ENCODE measurements at places on chromosomes 1 and 21.

DNA sequence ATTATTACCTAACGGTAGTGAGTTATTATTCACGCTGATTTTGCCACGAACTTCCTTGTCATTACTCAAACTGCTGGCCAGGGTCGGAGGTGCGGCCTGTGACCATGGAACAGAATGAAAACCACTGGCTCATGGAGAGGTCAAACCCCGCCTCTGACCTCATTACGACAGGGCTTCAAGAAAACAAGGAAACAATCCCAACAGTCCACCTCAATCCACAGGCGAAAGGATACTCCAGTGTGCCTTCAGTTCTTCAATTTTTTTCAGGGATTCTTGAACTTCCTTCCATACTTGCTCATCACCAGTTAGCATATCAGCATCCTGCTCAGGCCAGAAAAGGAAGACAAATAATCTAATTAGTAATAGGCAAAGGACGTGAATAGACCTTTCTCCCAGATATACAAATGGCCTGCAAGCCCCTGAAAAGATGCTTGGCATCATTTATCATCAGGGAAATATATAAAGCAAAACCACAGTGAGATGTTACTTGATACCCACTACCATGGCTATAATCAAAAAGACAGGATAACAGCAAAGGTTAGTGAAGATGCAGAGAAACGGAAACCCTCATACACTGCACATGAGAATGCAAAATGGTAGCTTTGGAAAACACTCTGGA, 643.4 kb downstream of the SMYD3 start:
- no peak for DNase-seq

GRCh38 chr21:33032434-33033047, 6.8 kb downstream of the OLIG2 start:
- no peak for DNase-seq

- no peak for DNase-seq
These were observed 238.2 kb upstream of the MAP1LC3C start for GRCh38 chr1:242237051-242237450.

DNA sequence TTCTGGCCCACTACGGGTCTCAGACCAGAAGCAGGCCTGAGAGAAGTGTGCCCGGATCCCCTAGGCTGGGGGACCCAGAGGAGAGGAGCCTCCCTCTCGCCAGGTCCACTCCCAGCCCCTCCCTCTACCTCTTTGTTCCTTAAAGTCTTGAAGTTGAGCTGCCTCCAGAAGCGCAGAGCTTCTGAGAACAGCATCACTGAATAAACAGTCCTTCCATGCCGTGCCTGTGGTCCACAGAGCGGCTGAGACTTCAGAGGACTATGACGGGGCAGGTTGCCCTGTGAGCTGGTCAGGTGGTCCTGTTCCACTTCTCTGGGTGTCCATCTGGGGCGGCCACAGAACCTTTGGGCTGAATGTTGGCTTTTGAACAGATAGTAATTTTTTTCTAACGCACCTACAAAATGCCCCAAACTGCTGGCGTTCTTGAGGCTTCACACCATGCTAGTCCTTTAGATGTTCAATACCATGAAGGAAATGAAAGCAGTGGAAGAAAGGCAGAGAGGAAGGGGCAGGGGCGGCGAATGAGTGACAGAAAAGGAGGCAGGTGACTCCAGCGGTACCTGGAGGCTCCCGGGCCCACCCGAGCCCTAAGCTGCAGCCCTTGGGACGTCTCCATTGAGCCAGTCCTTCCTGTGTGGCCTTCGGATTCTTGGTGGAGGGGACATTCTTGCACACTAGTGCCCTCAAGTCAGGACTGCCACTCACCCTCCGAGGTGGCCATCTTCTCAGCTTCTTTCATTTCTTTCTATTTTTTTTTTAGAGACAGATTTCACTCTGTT, 239.3 kb upstream of the VAMP3 start:
- no peak for DNase-seq

DNA sequence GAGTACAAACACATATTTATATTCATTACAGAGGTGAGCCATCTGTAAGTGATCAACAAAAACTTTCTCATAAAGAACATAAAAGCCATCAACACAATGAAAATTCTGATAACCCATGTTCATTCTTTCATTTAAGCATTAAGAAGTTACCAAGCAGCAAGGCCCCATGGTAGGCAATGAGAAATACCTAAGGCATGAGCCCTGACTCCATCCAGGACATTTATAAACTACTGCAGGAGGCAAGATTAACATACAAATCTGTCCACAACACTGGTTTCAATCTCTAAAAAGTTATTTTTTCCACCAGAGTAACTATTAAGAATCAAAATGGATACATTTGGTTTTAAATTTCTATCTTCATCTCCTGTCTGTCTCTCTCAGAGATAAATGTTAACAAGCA, 76.1 kb downstream of the SIPA1L2 start:
- peak; percentile 58 for DNase-seq

GRCh38 chr21:17462276-17462981, 50.4 kb upstream of the CXADR start:
- DNase-seq, result no peak

- DNase-seq, result peak; percentile 68
These were observed at the start of gene TMEM51 for GRCh38 chr1:15153184-15153841. TSS of gene TMEM51 (plus strand) at chr1:15153747. CDS start at chr1:15215088, 61,341 bp downstream.

DNA sequence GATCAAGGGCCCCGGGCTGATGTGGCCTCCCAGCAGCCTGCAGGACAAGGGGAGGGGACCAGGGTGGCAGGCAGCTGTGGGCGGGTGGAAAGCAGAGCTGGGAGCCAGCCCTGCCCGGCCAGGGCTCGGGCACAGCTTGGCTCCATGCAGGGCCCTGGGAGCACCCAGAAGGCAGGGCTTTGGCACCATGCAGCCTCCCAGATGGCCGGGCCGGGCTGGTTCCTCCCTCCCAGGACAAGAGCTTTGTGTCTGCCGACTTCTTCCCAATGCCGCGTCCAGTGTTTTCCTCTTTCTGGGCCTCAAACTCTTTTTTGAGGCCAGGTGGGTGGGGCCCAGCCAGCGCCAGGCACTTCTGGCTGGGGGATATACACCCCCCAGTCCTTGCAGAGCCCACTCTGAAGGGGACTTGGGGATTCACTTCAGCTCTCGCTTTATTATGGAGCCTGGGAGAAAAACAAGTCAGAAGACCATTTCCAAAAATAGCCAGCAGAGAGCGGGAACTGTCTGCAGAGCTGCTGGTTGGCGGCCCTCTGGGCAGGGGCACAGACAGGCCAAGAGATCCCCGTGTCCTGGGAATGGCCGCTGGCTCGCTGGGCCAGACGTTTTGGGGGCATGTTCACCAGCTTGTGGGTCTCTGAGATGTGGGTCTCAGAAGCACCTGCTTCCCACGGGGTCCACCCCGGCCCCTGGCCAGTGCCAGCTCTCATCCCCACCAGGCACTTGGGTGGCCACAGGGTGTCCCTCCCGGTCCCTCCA, 103.8 kb upstream of the ARHGEF16 start:
- no peak for DNase-seq

DNA sequence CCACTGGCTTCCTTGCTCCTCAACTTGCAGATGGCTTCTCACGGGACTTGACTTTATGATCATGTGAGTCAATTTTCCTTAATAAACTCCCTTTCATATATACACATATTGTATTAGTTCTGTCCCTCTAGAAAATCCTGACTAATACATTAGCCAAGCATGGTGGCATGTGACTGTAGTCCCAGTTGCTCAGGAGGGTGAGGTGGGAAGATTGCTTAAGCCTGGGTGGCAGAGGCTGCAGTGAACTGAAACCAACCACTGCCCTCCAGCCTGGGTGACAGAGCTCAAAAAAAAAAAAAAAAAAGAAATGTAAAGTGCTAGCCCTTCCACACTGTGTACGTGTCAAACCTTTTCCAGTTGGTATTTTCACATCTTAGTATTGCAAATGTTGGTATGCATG, 857.0 kb downstream of the LTN1 start:
- DNase-seq, result no peak

GRCh38 chr1:70071601-70072000, 133.8 kb downstream of the LRRC40 start:
- DNase-seq, result peak; percentile 25
